ENCODE measurements at places on chromosomes 6 and 20. TPM values are rescaled to one million over a fixed set of nuclear protein-coding genes. Genes with fewer than 3 reads are reported as not detected.

Gene BMP5
- total RNA-seq = not detected

Gene KIAA1755
- total RNA-seq = 0.22 TPM

Gene POU5F1
- total RNA-seq = not detected

Gene KCNQ5
- under 0.01 TPM for total RNA-seq

Gene SPINT3
- not detected for total RNA-seq

Gene MYH7B
- 0.11 TPM for total RNA-seq

Gene CLVS2
- total RNA-seq = not detected

Gene PACRG
- total RNA-seq = 0.09 TPM

Gene TPX2
- 6.3 TPM for total RNA-seq

Gene RIOK1
- total RNA-seq = 22.9 TPM

Gene SRMS
- total RNA-seq = not detected

Gene WFDC12
- total RNA-seq = not detected

Gene ATP6V1G2
- 0.17 TPM for total RNA-seq

Gene MEI4
- total RNA-seq = not detected

Gene MYL9
- total RNA-seq = 0.34 TPM

Gene THEMIS
- not detected for total RNA-seq

Measured in dermis lymphatic vessel endothelial cell (primary cell).